ENCODE measurements at places on chromosomes 1 and 21.
A peak's percentile ranks its signal among the peaks of the same experiment; 100 is the strongest.

- DNase-seq, result no peak
- H3K27me3 ChIP-seq, result no peaks in the 10 kb centered on the region
- no peak overlapping the region for H3K27ac ChIP-seq
- H3K4me1 ChIP-seq, result no peaks in the 10 kb centered on the region
- no peak overlapping the region for H3K4me3 ChIP-seq
- H3K36me3 ChIP-seq, result no peaks in the 10 kb centered on the region
Observed at GRCh38 chr1:171446386-171446785, 38.9 kb upstream of the PRRC2C start.

GRCh38 chr1:194341587-194341986, 1155.2 kb upstream of the B3GALT2 start:
- H3K4me1 ChIP-seq, result no peaks in the 10 kb centered on the region
- H3K4me3 ChIP-seq, result no peak overlapping the region
- no peak overlapping the region for H3K27ac ChIP-seq
- DNase-seq, result no peak

DNA sequence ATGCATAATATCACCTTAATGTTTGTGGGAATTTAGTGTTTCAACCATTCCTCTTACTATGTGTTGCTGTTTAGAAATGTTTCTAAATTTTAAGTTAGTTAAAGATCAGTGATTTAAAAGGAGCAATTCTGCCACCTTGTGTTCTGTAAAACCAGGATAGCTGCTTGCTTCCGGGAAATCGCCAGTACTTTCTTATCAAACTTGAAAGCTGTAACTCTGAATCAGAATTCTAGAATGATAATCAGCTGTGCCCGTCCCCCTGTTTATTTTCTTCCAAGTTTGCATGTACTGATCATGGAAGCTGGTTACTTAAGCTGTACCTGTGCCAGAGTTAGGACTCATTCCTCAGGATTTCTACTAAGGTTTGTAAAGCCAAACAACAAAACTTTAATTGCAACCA, 656.4 kb downstream of the LTN1 start:
- no peak overlapping the region for H3K4me3 ChIP-seq
- H3K4me1 ChIP-seq, result no peaks in the 10 kb centered on the region
- no peaks in the 10 kb centered on the region for H3K36me3 ChIP-seq

- H3K4me1 ChIP-seq, result peaks cover 38% of the 10 kb centered on the region
- no peak overlapping the region for H3K4me3 ChIP-seq
- no peaks in the 10 kb centered on the region for H3K36me3 ChIP-seq
- peak overlapping the region; percentile 4 for H3K27ac ChIP-seq
- DNase-seq, result no peak
- no peaks in the 10 kb centered on the region for H3K27me3 ChIP-seq
Observed at GRCh38 chr1:40706626-40707025, 15.1 kb downstream of the NFYC start.

GRCh38 chr1:41390166-41390565, 28.9 kb downstream of the FOXO6 start:
- H3K27me3 ChIP-seq, result peaks cover 8% of the 10 kb centered on the region
- DNase-seq, result no peak
- H3K27ac ChIP-seq, result no peak overlapping the region
- H3K36me3 ChIP-seq, result no peaks in the 10 kb centered on the region
- no peak overlapping the region for H3K4me3 ChIP-seq
- peaks cover under 1% of the 10 kb centered on the region for H3K4me1 ChIP-seq

DNA sequence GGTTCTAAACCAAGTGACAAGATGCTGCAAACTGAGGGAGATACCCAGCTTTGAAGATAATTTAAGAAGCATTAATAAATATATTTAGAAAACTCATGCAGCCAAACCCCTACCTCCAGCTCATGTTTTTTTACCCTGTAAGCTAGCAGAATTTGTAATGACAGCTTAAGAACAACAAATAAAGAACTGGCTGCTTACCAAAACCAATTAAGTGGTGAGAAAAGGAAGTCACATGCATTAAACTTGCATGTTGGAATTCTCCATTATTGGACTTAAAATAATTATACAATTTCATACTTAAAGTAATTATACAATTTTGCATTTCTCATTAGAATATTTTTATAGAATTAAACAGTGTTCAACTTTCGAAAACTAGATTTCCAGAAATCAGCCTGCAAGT, 75.6 kb upstream of the CNIH3 start:
- DNase-seq, result no peak
- no peaks in the 10 kb centered on the region for H3K27me3 ChIP-seq
- no peak overlapping the region for H3K4me3 ChIP-seq
- H3K36me3 ChIP-seq, result no peaks in the 10 kb centered on the region

Measured in CD4-positive, alpha-beta T cell (primary cell).